Left renal cortex interstitium (tissue), 4 donors: ENCODE measurements at places on chromosomes 5 and 9.

DNA sequence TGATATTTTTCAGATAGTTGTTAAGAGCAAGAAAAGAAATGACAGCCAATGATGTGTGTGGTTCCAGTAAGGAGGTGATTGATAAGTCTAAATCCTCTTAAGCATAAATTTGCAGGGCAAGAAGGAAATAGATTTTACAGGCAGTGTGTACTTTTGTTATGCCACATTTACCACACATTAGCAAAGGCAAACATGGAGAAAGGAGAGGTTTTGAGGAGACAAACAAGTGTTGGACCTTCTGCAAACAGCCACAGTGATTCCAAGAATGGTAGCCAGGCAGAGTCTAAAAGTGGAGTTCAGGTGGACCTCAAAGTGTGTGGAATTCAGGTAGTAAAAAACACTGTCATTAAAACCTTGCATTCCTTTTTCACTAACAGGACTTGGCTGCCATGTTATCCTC lies 295.9 kb upstream of the ITGA1 start:
- DNase-seq = no peak

DNA sequence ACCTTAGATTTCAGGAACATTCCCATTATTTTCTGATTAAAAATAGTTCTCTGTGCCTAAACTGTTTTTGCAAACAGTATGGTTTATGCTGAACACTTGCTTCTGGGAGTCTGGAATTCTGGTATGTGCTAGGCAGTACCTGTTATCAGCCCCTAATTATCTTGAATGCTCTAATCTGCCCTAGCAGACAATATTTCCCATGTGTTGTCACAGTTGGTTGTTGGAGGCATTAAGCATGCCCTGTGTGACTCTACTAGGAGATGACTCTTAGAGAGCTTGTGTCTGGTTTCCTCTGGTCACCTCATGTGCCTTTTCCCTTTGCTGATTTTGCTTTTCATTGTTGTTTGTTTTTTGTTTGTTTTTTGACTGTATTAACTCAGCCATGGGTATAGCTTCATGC lies 36.6 kb downstream of the UHRF2 start:
- DNase-seq = no peak

GRCh38 chr9:86408121-86408520 lies 53.9 kb upstream of the TUT7 start:
- DNase-seq = no peak

DNA sequence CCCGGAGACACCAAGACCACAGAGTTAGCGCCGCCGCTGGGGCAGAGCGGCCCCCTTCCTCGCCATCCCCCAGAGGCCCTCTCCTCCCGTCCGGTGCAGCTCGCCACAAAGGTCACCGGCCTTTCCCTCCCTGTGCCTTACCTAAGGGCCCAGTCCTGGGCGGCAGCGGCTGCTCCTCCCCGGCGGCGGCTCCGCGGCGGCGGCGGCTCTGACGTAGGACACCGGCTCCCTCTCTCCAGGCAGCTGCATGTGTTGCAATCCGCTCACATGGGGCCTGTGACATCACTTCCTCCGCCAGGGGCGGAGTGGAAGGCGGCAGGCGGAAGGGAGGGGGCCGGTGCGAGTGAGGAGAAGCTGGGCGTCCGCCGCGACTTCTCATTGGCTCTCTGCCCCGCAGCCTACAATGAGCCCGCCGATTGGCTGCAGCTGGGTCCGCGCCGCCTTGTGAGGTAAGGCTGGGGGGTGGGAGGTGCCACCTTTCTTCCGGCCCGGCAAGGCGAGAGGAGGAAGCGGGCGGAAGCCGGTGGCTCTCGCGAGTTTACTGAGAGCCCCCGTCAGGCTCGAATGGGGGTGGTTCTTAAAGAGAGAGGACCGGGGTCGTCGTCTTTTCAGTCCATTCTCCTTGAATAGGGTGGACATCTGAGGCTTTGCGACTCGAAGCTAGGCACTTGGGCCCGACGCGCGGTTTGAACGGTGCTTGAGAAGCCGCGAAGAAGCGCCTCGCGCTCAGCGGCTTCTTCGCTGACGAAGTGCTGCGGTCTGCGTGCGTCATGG lies at the start of gene ETF1:
Gene ETF1, minus strand, starts transcription at position 281 of the 774 bp plus-strand sequence. CDS start 318 bp downstream, outside the sequence.
- peak; percentile 98 for DNase-seq

GRCh38 chr5:180099733-180100611 lies 28.4 kb upstream of the RNF130 start:
- no peak for DNase-seq
